Left hindlimb (tissue), 1 donor: ENCODE measurements at places on chromosomes 4 and X.

DNA sequence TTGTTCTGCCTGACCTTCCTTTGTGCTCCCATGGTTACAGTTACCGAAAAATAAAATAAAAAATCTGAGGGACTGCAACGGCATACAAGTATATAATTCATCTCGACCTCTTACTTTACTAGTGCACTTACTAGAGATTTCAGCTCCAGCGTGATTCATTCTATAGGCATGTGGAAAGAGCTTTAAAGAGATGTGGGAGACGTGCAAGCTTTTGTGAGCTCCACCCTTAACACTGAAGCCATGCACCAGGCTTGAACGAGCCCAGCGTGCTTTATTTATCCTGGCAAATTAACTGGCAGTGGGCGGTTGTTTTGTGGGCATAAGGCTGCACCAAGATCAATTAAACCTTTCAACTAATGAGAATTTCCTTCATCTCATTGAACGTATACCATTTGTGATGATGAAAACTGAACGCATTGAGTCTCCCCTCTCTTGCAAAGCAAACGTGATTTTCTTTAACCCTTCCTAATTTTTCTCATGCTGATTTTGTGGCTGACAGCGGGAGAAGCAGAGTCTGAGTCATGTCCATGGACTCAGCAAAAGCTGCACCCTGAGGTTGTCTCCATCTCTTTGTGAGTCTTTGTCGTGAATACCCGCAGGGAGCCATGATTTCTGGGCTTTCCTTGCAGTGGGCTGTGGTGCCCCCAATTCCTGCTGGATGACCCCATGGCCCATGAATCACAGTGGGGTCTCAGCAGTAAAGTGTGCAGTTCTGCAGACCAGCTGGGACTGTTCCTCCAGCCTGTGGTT, 60.1 kb downstream of the MXRA5 start:
- peak; percentile 48 for DNase-seq

DNA sequence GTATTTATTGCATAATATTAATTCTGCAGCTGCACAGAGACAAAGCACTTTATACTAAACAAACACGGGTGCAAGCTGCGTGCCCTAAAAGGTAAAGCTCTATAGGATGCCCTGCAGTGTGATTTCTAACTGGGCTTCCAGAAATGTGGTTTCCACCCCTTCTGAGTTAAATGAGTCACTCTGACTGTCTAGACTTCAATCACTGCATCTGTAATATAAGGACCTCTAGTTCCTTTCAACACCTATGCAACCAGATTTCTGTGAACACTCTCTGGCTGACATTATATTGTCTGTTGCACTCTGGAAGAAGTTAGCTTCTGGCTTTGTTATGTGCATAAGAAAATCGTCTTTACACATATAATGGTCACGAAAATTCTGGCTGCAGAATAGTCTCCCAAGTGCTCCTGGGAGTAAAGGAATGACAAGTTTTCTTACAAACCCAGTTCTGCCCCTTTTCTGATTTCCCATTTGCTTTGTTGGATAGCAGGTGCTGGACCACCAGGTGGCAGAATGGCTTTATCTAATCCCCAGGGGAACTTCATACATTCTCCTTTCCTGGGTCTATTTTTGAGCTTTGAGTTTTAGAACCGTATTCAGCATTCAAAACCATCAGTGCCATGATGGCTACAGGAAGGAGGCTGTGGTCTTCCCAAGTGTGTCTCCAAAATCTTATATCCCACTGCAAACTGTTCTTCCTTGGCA, 842.2 kb downstream of the STIM2 start:
- DNase-seq = no peak

GRCh38 chr4:123741906-123742305, 345.3 kb downstream of the SPRY1 start:
- no peak for DNase-seq

DNA sequence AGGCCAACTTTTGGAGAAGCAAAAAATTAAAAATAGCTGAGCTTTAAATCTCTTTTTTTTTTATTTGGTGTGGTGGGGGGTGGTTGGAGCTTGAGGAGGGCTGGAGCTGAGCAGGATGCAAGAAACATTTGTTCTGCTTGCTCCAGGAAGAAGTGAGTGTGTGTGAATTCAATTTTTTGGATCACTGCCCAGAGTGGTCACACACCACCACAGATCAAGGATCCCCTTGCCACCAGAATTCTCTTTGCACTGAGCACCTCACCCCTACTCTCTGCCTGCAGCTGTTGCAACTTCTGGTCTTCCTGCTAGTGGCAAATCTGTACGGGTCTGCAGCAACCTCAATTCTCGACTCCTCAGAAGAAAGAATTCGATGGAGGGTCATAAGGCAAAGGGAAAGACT, 19.9 kb upstream of the PLP1 start:
- DNase-seq = no peak

DNA sequence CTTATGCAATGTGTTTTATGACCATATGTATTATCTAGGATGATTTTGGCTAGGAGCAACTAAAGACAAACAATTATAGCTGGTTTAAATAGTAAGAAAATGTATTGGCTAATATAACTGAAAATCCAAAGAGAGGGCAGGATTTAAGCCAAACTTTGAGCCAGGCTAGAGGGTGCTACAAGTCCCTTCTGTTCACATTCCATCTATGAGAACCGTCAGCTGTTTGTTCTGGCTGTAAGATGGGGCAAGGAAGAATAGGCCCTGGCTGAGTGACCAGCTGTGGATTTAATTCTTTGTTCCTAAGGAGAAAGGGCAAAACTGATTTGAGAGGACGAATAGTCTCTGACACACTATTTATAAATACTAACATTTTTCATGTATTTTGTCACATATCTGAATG, 79.2 kb upstream of the UGT8 start:
- no peak for DNase-seq

DNA sequence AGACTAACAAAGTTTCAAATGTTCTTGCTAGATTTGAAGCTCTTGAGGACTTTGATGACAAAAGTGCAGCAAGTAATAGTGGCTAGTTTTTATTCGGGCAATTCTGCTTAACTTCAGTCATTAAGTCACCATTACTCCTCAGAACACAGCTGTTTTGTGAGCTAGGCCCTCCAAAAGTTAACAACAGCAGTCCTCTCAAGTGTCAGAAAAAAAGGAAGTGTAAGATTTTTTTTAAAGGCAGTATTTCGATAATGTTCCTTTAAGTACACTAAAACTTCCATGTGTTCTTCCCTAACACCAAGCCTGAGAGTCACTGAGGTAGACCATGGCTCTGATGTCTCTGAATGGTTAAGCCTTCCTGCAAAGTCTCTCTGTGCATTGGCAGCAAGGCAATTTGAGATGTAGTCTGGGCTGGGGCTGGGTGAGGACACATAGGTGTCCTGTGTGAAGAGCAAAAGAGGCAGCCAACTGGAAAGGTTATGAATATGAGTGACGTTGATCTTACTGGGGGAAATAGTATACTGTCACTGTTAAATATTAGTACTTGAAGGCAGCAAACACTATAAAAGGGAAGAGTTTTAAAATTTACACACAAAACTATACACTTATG, 174.0 kb upstream of the MAP3K15 start:
- DNase-seq = no peak

GRCh38 chr4:26088433-26088928, 174.5 kb downstream of the SMIM20 start:
- peak; percentile 65 for DNase-seq

DNA sequence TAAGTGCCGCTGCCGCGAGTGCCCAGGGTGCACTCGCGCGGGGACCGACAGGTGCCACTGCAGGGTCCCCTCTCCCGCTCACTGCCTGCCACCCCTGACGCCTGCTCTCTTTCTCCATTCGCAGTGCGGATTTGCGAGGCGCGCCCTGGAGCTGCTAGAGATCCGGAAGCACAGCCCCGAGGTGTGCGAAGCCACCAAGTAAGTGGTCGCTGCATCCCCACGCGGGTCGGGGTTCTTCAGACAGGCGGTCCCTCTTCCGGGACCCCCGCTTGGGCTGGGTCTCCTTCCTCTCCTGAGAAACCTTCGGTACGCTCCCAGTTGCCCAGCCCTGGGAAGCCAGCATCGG, 547 bp downstream of the GUCY1A1 start:
- peak; percentile 61 for DNase-seq
